CD8-positive, alpha-beta memory T cell (primary cell): ENCODE measurements at places on chromosomes 4 and X.

DNA sequence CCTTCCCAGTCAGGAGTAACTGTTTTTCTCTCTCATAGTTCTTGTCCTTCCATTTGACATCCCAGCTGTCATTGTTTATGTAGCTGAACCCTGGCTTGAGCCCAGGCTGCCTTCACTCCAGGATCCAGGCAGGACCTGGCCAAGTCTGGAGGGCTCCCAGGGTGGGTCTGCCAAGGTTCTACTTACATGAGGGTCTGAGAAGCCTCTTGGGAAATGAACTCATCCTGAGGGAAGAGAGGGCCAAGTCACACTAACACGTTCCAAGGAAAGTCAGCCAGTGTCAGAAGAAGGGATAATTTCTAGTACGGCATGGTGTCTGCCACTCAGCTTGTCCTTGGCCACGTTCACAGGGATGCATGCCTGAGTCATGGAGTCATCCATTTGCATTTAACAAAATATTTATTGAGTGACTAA is 54.8 kb upstream of the SRD5A3 start:
- H3K4me1 ChIP-seq, result no peaks in the 10 kb centered on the region
- no peak for DNase-seq
- H3K27me3 ChIP-seq, result no peaks in the 10 kb centered on the region
- no peak overlapping the region for H3K4me3 ChIP-seq

- H3K4me1 ChIP-seq, result peaks cover 20% of the 10 kb centered on the region
- H3K27ac ChIP-seq, result no peak overlapping the region
- DNase-seq, result peak; percentile 52
- H3K4me3 ChIP-seq, result no peak overlapping the region
- H3K36me3 ChIP-seq, result no peaks in the 10 kb centered on the region
These were observed 108.0 kb downstream of the TMEM131L start for GRCh38 chr4:153573881-153574802.

DNA sequence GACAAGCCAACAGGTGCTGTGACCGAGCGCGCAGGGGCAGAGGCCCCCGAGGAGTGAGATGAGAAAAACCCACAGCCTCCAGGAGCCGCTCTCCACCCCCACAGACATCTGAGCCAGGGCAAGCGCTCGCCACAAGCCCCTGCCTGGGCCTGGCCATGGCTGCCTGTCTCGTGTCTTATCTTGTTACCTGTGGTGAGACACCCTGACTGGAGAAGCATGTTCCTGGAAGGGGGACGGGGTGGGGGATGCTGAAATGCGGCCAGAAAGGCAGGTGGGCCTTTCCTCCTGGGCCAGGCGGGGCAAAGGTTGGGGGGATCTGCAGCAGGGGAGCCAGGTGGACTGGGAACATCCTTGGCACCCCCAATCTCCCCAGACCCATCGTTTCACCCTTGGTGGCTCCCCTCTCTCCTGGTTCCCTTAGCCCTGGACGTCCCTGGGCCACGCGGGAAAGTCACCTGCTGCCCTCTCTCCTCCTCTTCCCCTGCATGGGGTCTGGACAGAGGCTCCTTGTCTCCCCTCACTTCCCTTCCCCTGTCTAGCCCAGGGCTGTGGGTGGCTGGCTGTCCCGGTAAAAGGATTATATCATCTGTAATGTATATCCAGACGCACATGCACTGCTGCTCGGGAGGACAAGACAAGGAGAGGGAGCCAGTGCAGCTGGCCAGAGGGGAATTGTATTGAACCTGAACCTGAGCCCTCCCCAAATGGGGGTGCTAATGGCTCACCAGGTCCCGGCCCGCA is 8.4 kb upstream of the DUSP9 start:
- no peak overlapping the region for H3K27ac ChIP-seq
- H3K4me3 ChIP-seq, result no peak overlapping the region
- no peaks in the 10 kb centered on the region for H3K27me3 ChIP-seq
- H3K36me3 ChIP-seq, result no peaks in the 10 kb centered on the region
- no peak for DNase-seq

GRCh38 chr4:88296413-88297211 is 12.3 kb upstream of the PPM1K start:
- H3K27ac ChIP-seq, result no peak overlapping the region
- H3K4me3 ChIP-seq, result no peak overlapping the region
- no peak for DNase-seq
- no peaks in the 10 kb centered on the region for H3K27me3 ChIP-seq

DNA sequence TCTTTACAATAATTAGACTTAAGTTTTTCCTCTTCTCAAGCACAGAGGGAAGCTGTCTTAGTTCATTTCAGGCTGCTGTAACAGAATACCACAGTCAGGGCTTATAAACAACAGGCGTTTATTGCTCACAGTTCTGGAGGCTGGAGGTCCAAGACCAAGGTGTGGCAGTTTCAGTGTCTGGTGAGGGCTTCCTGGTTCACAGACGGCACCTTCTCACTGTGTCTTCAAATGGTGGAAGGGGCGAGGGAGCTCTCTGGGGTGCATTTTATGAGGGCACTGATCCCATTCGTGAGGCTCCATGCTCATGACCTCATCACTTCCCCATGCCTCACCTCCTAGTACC is 115.7 kb upstream of the MXRA5 start:
- no peak overlapping the region for H3K4me3 ChIP-seq
- no peaks in the 10 kb centered on the region for H3K36me3 ChIP-seq
- no peaks in the 10 kb centered on the region for H3K4me1 ChIP-seq
- H3K27ac ChIP-seq, result no peak overlapping the region
- no peak for DNase-seq

DNA sequence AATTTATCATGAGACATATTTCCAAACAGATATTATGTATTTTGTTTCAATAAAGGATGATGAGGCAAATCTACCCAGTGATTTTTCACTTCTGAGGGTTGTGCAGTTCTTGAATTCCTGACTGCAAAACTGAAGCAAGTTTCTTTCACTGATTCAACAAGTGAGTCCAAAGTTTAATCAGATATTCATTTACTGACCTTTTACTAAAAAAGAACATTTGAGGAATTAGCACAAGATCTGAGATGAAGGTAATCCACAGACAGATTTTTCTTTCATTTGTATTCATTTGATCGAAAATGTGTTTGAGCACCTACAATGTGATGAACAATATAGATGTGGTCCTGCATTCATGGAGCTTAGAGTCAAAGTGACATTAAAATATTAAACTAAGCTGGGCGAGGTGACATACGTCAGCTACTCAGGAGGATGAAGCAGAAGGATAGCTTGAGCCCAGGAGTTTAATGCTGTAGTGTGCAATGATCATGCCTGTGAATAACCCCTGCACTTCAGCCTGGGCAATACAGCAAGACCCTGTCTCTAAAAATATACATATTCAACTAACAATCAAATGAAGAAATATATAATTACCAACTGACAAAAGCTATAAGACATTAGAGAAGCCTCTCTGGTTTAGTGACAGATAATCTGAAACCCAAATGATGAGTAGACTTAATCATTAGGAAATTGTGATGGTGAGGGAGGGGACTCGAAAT is 76.6 kb downstream of the ANXA3 start:
- DNase-seq, result no peak
- no peaks in the 10 kb centered on the region for H3K4me1 ChIP-seq
- H3K36me3 ChIP-seq, result no peaks in the 10 kb centered on the region

GRCh38 chrX:11528623-11529022 is 137.1 kb downstream of the ARHGAP6 start:
- H3K27me3 ChIP-seq, result no peaks in the 10 kb centered on the region
- no peak overlapping the region for H3K27ac ChIP-seq
- H3K4me1 ChIP-seq, result no peaks in the 10 kb centered on the region
- no peak overlapping the region for H3K4me3 ChIP-seq
- no peak for DNase-seq

GRCh38 chrX:15151267-15152186 is 118.4 kb downstream of the ASB9 start:
- peaks cover 14% of the 10 kb centered on the region for H3K4me1 ChIP-seq
- no peaks in the 10 kb centered on the region for H3K36me3 ChIP-seq
- no peak overlapping the region for H3K27ac ChIP-seq
- DNase-seq, result no peak
- no peak overlapping the region for H3K4me3 ChIP-seq
- no peaks in the 10 kb centered on the region for H3K27me3 ChIP-seq

DNA sequence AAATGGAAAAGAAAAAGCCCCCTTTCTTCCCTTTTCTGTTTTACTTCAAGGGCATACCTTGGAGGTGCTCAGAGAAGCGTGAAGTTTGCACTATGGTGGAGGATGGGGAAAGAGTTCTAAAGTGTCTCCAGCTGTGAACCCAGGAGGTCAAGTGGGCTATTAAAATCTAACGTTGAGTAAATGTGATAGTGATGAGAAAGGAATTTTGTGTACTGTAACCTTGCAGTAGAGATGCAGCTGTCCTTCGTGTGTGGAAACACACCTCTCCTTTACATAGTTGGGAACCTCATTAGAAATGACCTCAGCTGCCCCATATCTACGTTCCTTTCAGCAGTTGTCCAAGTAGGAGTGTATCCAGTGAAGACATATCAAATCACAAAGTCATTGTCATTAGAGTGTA is 26.5 kb downstream of the ADH5 start:
- H3K27me3 ChIP-seq, result no peaks in the 10 kb centered on the region
- H3K36me3 ChIP-seq, result peaks cover 6% of the 10 kb centered on the region
- no peak for DNase-seq
- no peak overlapping the region for H3K4me3 ChIP-seq
- H3K27ac ChIP-seq, result no peak overlapping the region

- H3K27ac ChIP-seq, result no peak overlapping the region
- no peak overlapping the region for H3K4me3 ChIP-seq
- H3K27me3 ChIP-seq, result no peaks in the 10 kb centered on the region
- no peak for DNase-seq
- H3K4me1 ChIP-seq, result no peaks in the 10 kb centered on the region
These were observed 104.0 kb downstream of the TEX13A start for GRCh38 chrX:105116486-105116885.

GRCh38 chr4:113979148-113979904 is at the start of gene ARSJ:
Gene ARSJ, minus strand, starts transcription at chr4:113979647. Its CDS starts 813 bp downstream, at chr4:113978834.
- H3K27me3 ChIP-seq, result peaks cover 11% of the 10 kb centered on the region
- DNase-seq, result no peak
- H3K4me1 ChIP-seq, result no peaks in the 10 kb centered on the region
- H3K36me3 ChIP-seq, result no peaks in the 10 kb centered on the region

DNA sequence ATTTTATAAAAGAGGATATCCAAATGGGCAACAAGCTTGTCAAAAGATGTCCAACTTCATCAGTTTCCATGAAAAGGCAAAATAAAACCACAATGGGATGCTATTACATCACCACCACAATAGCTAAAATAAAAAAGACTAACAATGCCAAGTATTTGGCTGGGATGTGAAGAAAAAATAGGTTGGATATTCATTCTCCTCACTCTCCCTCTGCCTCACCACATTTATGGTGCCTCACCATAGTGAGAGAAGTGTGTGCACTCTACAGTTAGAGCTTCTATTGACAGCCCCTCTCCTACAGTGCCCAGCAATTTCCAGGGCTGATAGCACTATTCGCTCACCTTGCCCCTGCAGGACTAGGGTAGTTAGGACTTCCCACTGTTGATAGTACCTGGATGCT is 25.5 kb downstream of the VEGFC start:
- no peak overlapping the region for H3K27ac ChIP-seq
- H3K36me3 ChIP-seq, result no peaks in the 10 kb centered on the region
- H3K27me3 ChIP-seq, result no peaks in the 10 kb centered on the region
- no peak overlapping the region for H3K4me3 ChIP-seq
- DNase-seq, result no peak

DNA sequence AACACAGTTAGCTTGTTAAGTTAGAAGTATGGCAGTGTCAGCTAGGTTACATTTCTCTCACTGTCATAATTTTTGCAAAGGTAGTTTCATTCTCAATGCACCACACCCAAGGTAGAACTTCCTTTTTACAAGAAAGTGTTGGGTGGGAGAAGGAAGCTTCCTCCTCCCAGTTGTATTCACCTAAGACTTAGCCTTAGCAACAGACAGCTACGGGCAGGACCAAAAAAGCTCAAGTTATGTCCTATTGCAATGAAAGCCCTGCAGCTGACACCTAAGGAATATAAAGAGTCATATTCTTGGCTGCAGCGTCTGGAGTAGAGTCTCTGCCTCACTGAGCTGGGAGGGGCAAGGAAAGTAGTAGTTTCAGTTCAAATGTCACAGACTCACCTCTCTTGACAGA is 25.1 kb upstream of the PRDM8 start:
- H3K4me1 ChIP-seq, result peaks cover 43% of the 10 kb centered on the region
- no peaks in the 10 kb centered on the region for H3K27me3 ChIP-seq
- peak overlapping the region; percentile 13 for H3K4me3 ChIP-seq
- DNase-seq, result no peak
- H3K36me3 ChIP-seq, result no peaks in the 10 kb centered on the region

- H3K36me3 ChIP-seq, result no peaks in the 10 kb centered on the region
- DNase-seq, result no peak
These were observed 48.5 kb downstream of the TLL1 start for GRCh38 chr4:165921546-165921945.
